ENCODE measurements at places on chromosomes 3 and 15.

- peak; percentile 77 for DNase-seq
Measured at GRCh38 chr3:129596194-129597086, 10.0 kb downstream of the PLXND1 start.

DNA sequence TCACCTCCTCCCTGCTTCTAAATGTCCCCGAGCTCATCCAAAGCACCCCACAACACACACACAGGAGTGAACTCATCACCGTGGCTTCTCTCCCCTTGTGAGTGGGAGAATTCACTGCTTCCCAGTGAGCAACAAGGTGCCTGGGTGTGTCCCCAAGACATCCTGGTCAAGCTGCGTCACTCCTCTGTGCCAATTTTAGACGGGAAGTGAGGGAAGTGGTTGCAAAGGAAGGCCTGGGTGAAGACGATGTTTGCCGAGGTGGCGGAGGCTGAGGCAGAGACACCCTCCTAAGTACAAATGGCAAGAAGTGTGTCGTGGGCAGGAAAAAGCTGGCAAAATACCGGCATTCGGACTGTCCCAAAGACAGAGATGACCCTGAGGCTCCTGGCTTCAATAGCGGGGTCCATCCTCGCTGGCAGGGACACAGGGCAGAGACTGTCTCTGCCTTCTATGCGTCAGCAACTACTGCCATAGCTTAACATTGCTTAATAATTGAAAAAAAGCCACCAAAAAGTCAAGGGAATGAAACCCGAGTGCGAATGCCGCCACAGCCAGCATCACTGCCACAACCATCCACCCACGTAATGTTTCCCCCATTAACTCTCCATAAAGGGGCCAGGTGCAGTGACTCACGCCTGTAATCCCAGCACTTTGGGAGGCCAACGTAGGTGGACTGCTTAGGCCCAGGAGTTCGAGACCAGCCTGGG is 72.8 kb downstream of the VGLL4 start:
- DNase-seq: no peak

- no peak for DNase-seq
Measured at GRCh38 chr3:13495351-13495813, 15.3 kb downstream of the HDAC11 start.

GRCh38 chr3:114331007-114331406 is 37.2 kb downstream of the TIGIT start:
- no peak for DNase-seq

- DNase-seq: no peak
Measured at GRCh38 chr3:115084686-115085085, 62.4 kb downstream of the ZBTB20 start.

DNA sequence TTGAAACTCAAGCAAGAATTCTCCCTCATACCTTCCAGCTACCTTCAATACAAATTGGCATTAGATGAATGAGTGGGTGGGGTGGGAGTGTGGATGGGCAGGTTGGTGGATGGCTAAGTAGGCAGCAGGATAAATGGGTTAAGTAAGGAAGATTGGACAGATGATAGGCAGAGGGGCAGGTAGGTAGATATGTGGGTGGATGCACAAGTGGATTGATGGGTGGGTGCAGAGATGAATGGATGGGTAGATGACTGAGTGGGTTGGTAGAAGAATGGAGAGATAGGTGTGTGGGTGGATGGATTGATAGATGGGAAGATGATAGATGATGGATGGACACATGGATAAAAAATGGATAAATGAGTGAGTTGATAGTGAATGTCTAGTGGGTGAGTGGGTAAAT is 27.6 kb downstream of the VIPR1 start:
- no peak for DNase-seq

DNA sequence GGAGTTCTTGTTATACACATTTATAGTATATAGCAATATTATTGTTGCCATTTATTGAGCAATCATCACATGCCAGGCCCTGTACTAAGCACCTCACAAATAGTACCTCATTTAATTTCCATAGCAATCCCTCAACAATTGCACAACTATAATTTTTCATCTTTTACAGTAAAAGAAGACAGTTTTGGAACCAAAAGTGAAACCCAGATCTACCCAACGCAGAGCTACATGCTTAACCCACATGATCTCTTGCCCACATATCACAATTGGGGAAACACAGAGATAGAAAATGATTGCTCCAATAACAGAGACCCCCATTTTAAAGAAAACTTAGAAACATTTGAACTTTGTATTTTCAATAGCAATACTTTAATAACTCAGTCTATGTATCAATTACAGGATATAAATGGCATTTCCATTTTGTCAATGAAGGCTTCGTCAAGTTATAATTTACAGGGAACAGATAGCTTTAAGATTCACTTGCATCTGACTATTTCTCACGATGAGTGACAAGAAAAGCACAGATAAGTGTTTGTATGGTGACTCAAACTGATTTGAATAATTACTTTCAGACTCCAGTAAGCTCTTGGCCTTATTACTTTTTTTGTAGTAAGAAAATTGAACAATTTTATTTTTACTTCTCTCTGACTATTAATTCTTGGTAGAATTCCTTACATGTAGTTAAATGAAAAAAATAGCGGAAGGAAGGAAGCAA is 38.7 kb upstream of the CCDC50 start:
- no peak for DNase-seq

- no peak for DNase-seq
Measured at GRCh38 chr3:142926368-142926944, 37.0 kb downstream of the PAQR9 start.

DNA sequence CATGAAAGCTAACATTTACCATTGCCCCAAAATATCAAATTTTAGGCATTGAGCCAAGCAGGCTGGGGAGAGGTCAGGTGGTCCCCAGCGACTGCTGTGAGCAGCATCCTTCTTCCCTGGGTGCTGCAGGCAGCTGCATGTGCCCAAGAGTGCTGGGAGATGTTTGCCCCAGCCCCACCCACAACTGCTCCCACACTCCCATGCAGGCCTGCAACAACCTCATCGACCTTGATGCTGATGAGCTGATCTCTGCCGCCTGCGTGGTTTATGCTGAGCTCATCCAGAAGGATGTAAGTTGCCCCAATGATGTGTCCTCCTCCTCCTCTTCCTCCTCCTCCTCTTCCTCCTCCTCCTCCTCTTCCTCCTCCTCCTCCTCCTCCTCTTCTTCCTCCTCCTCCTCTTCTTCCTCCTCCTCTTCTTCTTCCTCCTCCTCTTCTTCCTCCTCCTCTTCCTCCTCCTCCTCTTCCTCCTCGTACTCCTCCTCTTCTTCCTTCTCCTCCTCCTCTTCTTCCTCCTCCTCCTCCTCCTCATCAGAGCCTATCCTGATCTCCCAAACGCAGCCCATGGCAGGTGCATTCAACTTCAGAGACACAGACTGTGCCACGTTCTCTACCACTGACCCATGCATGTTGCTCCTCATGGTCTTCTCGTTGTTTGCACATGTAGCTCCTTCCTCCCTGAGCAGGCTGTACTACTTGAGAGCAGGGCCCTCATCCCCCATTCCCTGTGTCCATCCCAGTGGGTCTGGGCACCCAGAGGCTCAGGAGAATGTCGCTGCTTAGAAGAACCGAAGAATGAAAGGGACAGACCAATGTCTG is 15.1 kb downstream of the TBC1D21 start:
- no peak for DNase-seq

GRCh38 chr15:98876451-98877369 is 130.9 kb downstream of the PGPEP1L start:
- DNase-seq: no peak

DNA sequence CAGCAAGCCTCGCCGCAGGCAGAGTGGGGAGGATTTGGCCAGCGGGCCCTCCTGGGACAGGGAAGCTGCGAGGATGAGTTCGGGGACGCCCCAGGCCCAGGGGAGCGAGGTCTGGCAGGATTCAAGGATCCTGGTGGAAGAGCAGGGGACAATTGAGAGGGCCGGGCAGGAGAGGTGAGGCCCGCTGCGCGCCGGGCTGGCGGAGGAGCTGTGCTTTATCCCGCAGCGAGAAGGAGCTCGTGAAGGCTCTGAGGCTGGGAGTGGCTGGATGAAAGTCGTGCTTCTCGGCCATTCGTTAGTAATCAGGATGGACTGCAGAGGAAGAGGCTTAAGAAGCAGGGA is 3.6 kb downstream of the SLC51A start:
- no peak for DNase-seq

DNA sequence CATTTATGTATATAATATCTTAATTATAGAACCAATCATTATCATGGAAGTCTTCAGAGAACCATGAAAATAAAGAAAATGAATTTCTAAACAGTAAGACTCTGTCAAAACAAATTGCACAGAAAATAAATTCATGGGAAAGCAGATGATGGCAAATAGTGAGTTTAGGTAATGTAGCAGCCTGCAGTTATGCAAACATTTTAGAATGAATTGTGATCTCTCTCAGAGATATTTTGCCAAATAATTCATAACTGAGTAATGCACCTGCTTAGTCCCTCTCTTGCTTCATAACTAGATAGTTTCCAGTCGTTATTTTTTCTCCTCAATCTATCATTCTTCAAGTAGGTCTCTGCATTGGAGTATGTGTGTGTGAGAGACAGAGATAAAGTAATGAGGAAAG is 492.7 kb upstream of the THBS1 start:
- no peak for DNase-seq

GRCh38 chr15:60708684-60709083 is 229.7 kb upstream of the ICE2 start:
- no peak for DNase-seq

DNA sequence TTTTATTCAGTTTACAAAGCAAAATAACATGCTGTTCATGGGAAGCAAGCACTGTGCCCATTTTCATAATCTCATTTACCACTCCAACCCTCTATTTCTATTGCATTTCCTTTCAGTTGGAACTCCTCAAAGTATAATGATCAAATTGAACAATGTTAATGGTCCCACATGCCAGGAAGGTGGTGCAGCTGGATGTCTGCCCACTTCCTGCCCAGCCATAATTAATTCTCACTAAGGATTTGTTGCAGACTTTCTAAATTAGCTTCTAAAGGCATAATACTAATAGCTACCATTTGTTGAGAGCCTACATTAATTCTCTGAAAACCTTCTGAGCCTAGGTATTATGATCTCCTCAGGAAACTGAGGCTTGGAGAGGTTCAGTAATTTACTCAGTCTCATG is 316.1 kb upstream of the TPM1 start:
- DNase-seq: no peak

DNA sequence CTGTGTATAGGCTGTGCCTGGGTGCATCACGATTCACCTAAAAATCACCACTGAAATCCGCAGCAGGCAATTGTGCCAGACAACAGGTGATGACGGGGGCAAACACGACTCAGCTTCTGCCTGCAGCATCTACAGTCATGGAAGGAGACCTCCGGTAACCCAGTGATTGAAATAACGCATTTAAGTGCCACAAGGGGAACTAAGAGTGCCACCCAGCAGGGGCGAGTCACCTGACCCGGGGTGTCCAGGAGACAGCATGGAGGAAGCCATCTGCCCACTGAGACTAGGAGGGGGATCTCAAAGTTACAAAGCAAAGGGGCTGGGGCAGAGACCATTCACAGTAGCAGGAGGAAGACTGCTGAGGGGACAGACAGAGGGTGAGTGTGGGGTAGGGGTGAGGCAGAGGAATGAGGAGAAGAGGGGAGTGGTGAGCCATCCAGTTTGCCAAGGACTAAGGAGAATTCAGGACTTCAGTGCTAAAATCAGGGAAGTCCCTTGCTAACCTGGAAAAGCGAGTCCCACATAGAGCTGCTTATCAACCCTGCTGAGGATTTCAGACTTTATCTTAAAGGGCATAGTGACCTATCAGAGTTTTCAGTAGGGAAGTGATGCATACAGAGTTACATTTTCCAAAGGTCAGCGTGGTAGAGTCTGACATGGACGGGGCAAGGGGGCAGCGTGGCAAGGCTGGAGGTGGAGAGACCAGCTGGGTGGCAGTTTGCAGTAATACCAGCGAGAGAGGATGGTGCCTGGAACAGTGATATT is 256.7 kb upstream of the HES1 start:
- no peak for DNase-seq

GRCh38 chr3:51382947-51383578 is 2.0 kb upstream of the MANF start:
- no peak for DNase-seq

GRCh38 chr3:42730294-42730693 is 27.7 kb upstream of the HHATL start:
- no peak for DNase-seq

GRCh38 chr3:47661121-47661752 is 82.6 kb upstream of the CSPG5 start:
- DNase-seq: no peak

DNA sequence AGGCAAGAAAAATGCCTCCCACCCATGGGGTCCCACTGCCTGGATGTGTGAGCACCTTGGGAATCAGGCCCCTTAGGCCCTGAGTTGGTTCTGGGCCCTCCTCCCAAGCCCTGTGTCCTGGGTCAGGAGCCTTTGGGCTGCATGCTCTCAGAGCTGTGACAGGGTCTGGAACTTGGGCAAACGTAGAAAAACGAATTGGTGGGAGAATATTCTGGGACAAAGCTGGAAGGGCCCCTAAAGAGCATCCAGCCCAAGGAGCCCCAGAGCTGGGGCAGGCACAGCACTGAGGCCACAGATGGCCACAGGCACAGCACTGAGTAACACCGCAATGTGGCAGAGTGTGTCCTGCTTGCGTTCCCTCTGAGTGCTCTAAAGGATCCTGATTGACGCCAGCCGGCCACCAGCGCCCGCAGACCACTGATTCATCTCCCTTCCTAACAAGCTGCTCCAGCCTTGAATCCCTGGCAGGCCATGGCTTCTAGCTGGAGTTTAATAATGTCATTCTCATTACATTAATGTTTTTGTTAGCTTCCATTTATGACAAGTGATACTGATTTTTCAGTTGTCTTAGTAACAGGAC is 18.6 kb upstream of the SEC13 start:
- DNase-seq: no peak

GRCh38 chr3:12816521-12817342 is 20.3 kb downstream of the CAND2 start:
- DNase-seq: no peak

DNA sequence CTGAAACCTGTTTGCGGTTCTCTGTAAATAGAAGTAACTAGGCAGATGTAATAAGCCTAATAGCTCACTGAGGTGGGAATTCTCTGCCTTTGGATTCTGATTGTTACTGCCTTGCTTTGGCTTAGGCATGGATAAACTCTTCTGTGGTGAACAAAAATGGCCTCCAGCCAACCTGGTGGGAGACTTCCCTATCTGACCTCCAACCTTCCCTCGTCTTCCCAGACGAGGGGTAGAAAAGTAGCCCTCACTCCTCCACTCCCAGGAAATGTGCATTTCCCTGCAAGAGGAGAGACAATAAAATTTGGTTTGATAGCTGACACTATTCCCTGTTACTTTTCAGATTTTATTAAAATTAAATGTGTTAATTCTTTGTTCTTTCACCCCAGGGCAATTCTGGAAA is 606 bp upstream of the CD96 start:
- no peak for DNase-seq

DNA sequence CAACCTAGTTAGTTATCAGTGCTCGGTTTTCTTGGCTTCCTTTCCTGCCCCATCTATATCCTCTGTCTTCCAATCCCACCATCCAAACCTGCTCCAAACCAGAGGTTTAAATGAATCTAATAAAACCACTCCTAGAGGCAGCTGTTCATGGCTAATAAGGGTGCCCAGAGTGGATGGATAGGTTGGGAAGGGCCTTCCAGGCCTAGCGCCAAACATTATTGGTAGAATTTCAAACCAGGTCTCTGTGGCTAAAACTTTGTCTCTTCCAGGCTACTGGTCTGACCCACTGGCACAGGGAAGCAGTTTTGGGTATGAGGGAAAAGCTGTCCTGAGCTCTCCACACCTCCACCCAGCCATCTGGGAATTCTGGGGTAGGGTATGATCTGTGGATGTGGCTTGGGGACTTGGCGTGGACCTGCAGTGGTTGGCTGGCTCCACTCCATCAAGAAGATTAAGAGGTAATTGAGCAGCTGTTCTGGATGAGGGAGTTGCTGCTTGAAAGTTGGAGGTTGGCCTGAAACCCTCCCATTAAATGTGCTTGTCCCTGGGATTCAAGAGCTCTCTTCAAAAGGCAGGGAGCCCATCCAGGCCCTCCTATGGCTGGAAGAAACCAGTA is 29.3 kb upstream of the INSYN1 start:
- no peak for DNase-seq

Data from hypothalamus (tissue), 51 donors.